ENCODE measurements at places on chromosomes 5 and 9.

- DNase-seq: no peak
Observed at GRCh38 chr9:123111427-123112014, 78.1 kb downstream of the GPR21 start.

DNA sequence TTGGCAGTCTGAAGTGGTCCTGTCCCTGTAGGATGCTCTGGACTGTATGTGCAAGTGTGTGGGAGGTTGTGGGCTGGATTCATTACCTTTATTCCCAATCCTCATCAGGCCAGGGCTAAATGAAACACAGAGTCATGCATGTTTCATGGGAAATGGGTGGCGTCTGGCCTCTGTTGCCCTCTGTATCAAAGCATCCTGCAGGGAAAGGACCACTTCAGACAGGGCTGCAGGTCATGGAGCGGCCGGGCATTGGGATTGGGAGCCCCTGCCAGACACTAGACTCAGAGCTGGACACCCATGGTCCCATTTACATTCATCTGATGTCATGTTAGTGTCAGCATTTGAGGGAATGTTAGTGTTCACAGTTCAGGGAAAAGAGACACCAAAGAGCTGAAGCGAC is 53.8 kb downstream of the UBE2QL1 start:
- DNase-seq: no peak

- no peak for DNase-seq
Observed at GRCh38 chr5:76040806-76041205, 42.4 kb upstream of the SV2C start.

DNA sequence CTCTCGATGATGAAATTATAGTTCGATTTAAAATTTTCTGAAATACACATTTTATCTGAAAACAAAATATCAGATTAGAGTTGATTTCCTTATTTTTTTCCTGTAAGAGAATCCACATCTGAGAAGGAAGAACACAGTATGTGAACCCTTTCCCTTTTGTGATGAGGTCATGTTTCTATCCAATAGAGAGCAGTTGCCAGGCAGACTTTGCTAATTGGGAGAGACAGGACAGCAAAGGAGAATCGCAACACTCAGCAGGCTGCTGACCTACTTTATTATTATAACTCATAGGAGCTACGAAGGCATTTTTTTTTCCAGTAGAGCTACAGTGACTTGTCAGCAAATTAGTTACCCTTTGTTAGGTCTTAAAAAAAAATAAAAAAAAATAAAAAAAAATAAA is 242.1 kb downstream of the HCN1 start:
- DNase-seq: peak; percentile 34

DNA sequence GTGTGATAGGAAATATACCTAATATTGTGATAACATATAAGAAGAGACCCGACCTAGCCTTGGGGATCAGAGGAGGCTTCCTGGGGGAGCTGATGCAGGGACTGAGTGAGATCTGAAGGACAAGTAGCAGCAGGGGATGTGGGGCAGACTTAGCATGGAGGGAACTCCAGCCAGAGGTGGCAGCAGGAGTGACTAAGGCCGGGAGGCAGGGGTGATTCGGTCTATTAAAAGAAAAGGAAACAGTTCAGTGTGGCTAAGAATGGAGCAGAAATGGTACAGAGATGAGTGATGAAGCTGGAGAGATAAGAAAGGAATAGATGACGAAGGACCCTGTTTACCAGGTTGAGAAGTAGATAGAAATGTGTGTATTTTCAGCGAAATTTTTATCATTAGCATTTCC is 408.8 kb downstream of the ENC1 start:
- no peak for DNase-seq

- peak; percentile 38 for DNase-seq
Observed at GRCh38 chr5:90601468-90601867, 42.9 kb downstream of the ADGRV1 start.

DNA sequence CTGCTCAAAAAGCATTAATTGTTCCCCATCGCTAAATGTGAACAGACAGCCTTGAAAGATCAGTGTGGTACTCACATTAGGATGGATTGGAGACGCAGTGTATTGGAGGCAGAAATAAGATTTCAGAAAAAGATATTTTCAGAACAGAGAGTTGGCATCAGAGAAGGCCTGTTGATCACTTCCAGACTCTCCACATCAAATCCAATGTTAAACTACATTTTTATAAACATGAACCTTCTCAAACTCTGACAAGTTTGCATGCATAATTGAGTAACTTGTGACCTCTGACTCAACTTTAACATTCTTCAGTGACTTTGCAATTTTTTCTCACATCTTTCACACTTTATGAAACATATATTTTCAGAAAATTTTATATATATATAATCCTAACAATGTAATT is 919.6 kb upstream of the SEMA6A start:
- no peak for DNase-seq

GRCh38 chr9:81741103-81741502 is 51.8 kb upstream of the TLE1 start:
- no peak for DNase-seq

DNA sequence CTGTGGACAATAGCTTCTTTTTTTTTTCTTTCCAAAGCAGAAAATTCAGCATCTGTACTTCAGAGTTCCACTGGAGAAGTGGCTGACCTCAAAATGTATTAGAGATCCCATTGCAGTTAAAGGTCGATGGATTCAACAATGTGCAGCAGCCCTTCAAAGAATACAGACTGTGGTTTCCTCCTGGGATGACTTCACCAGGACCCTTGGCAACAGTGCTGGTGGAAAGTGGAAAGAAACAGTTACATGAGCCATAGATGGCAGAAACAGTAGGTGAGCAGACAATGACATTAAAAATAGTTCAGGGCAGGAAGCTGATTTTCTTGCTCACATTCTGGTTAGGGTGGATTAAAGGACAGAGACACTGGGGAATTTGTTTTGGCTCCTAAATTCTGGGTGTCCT is 62.4 kb downstream of the SLC28A3 start:
- no peak for DNase-seq

GRCh38 chr9:94144394-94144793 is 60.1 kb downstream of the PTPDC1 start:
- no peak for DNase-seq

DNA sequence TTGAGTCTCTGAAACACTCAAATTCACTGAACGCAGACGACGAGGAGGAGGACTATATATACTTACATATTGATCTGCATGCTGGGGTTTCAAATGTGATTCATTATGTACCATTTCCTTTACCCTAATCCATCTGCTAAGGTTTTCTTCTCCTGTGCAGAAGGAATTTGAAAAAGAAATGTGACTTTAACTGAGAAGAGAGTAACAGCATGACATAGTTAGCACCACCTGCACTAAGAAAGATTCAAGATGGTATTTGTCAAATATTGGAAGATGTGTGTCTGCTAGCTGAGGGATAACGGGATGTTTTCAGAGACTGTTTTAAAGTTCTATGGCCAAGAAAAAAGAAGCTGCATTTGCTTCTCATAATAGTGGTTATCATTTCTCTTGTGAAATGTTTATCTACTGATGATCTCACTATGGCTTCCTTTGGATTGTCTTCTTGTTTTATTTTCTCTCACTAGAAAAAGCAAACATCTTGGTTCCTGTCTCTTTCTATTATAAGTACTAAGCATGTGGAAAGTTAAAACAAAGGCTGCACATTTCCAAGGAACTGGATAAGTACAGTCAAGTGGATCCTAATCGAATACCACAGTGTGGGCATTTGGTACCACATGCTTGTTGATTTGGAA is 89.8 kb upstream of the TLE4 start:
- DNase-seq: no peak

- no peak for DNase-seq
Observed at GRCh38 chr9:137610944-137611343, 5.5 kb downstream of the ARRDC1 start.

DNA sequence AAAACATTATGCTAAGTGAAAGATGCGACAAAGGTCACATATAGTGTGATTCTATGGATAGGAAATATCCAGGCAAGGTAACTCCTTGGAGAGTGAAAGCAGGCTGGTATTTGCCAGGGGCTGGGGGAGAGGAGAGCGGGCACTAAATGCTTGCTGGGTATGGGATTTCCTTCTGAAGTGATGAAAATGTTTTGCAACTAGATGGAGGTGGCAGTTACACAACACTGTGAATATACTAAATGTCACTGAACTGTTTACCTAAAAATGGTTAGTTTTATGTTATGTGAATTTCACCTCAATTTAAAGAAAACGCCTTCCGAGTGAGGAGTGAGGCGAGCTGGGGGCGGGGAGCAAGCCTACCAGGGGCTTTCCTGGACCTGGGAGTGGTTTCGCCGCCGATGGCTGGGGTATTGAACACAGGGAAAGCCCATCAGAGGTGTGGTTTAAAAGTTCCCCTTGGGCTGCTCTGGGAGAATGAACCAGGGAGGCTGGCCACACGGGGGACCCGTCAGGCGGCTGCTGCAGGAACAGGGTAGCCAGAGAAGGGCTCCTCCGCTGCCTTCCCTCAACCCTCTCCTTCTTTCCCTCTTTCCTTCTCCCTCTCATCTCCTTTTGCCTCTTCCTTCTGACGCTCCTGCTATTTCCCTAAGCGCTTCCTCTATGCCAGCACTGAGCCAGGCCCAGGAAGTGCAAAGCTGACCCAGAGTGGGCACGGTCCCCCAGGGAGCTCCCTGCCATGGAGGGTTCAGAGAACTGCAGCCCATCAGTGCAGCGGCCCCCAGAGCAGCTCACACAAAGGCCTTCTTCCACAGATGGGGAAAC is 4.9 kb downstream of the AKNA start:
- no peak for DNase-seq

- no peak for DNase-seq
Observed at GRCh38 chr9:13269589-13270452, 9.7 kb downstream of the MPDZ start.

DNA sequence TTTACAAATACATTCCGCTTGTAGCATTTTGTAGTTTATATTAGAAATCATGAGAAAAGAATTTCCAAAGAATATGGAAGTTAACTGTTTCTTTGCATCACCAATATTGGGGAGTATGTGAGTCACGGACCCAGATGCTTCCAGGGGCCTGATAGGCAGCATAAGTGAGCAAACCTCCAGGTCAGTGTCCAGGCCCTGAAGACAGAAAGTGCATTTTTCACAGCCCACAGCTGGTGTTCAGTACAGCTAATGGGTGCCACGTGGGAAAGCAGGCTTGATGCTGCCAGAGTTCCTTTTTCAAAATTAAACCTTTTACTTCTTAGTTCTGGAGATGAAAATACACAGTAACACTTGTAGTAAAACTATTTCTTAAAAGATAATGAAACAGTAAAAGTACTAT is 454.4 kb upstream of the ACTBL2 start:
- no peak for DNase-seq

DNA sequence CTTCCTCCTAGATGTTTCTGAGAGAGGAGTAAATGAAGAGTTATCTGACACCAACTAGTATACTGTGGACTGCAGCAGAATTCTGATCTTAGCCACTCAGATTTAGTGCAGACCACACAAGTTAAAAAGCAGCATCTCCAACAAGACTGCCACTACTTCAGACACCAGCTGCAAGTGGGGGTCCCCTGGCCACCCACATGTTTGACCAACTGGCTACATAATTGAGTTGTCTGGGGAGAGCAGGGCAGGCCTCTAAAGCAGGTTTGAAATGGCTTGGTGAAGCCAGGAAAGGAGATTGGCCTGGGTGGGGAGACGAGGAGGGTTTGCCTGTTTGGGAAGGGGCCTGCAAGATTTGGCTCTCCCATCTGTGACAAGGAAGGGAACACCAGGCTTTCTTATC is 40.5 kb upstream of the FAM81B start:
- peak; percentile 65 for DNase-seq

DNA sequence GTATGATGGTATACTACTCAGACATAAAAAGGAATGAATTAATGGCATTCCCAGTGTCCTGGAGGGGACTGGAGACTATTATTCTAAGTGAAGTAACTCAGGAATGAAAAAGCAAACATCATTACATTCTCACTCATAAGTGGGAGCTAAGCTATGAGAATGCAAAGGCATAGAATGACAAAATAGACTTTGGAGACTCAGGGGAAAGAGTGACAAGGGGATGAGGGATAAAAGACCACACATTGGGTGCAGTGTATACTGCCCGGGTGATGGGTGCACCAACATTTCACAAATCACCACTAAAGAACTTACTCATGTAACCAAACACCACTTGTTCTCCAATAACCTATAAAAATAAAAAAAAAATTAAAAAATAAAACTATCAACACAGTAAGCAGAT is 587.3 kb upstream of the RGMB start:
- DNase-seq: no peak

DNA sequence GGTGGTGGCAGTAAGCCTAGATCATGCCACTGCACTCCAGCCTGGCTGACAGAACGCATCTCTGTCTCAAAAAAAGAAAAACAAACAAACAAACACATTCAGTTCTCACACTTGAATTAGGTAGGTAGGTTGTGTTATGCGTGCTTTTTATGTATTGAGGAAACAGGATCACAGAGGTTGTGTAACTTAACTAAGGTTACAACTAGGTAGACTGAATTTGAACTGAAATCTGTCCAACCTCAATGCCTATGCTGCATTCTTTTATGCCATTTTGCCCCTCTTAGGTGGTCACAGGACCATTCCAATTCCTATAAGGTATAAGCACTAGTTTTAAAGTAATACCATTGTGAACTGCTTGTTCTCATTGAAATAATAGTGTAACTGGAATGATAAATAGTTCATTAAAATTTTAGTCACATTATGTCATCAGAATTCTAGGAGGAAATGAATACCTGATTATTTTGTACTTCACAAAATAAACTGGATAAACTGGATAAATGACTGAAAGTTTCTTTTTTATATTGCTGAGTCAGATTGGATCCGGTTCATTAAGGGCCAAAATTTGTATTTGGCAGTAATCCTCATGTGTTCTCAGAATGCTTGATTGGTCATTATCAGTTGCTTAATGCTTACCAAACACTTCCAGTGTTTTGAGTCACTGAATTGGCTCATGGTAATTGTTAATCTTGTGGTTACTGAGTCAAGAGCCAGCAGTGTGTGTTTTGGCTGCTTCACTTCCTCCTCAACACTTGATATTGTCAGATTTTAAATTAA is 7.1 kb downstream of the UBAP1 start:
- DNase-seq: peak; percentile 83

- no peak for DNase-seq
Observed at GRCh38 chr5:89277816-89278215, 394.8 kb upstream of the MEF2C start.
